ENCODE measurements at places on chromosomes 3 and 15.

DNA sequence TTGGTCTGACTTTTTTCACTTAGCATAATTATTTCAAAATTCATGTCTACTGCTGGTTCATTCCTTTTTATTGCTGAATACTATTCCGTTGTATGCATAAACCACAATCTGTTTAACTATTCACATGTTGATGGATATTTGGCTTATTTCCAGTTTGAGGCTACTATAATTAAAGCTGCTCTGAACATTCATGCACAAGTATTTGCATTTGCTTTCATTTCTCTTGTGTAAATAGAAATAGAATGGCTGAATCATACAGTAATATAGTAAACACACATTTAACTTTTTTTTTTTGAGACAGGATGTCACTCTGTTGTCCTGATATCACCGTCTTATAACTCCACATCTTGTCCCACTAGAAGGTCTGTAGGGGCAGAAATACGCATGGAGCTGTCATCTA is 57.3 kb downstream of the NMNAT3 start:
- no peak for DNase-seq

GRCh38 chr3:159879146-159879545 is 109.5 kb upstream of the IL12A start:
- DNase-seq, result no peak

- DNase-seq, result no peak
These were observed 23.9 kb downstream of the EHD4 start for GRCh38 chr15:41948490-41948889.

GRCh38 chr15:80480909-80481308 is 76.7 kb downstream of the ARNT2 start:
- peak; percentile 97 for DNase-seq

- DNase-seq, result no peak
These were observed 775.8 kb downstream of the ZNF385D start for GRCh38 chr3:20975188-20975651.

- peak; percentile 7 for DNase-seq
These were observed 246.4 kb downstream of the SLC9A9 start for GRCh38 chr3:143601723-143602484.

DNA sequence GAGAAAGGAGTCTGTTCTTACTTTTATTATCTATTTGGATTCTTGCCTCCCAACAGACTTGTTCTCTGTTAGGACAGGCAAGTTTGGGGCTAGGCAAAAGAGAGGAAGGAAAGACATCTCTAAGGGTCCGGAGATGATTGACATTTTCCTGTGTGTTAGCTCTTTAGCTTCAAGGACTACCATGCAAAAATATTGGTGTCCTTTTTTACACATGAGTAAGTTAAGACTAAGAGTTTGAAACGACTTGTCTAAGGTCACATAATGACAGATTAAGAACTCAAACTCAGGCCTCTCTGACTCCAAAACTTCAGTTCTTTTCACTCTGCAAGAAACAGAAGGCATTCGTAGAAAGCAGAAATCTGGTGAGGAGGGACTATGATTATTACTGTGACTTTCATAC is 5.9 kb downstream of the LMCD1 start:
- no peak for DNase-seq

All from EL (cell line).